ENCODE measurements at places on chromosomes 5 and 9.

- no peak for DNase-seq
Measured at GRCh38 chr5:61777292-61777691, 445.2 kb downstream of the ZSWIM6 start.

GRCh38 chr5:56161927-56162326, 71.2 kb downstream of the ANKRD55 start:
- no peak for DNase-seq

- no peak for DNase-seq
Measured at GRCh38 chr5:76022611-76023010, 60.6 kb upstream of the SV2C start.

GRCh38 chr9:110762783-110763182, 94.2 kb downstream of the MUSK start:
- DNase-seq, result no peak

DNA sequence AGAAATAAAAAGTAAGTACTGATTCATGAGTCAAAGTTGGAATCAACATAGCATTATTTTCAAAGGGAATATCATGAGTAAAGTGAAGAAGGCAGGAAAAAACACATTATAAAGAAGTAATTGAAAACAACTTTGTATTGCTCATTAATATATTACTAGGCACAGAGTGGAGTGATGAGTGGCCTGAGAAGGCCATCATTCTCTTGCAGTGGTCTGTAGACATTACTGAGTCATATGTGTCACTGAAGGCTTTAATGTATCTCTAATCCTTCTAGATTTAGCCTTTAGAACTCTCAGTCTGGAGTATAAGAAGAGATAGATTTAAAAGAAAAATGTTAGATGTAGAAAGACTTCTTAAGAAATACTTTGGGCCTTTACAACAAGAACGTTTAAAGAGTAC, 881.4 kb downstream of the DNAH5 start:
- DNase-seq, result no peak

Data from stimulated activated effector memory CD8-positive, alpha-beta T cell treated with anti-CD3 and anti-CD28 coated beads, Interleukin-12 subunit alpha, Interleukin-12 subunit beta, amount 100 ng/mL, for 72 hours (primary cell).